Activated naive CD4-positive, alpha-beta T cell treated with anti-CD3 and anti-CD28 coated beads, Interleukin-2, amount 50 U/mL, for 72 hours (primary cell): ENCODE measurements at places on chromosomes 1 and 21. TPM values are rescaled to one million over a fixed set of nuclear protein-coding genes. Genes with fewer than 3 reads are reported as not detected.

- DNase-seq, result no peak
Observed at GRCh38 chr1:213389061-213389581, 338.1 kb downstream of the RPS6KC1 start.

- DNase-seq, result no peak
Observed at GRCh38 chr1:48848035-48848434, 71.3 kb upstream of the BEND5 start.

DNA sequence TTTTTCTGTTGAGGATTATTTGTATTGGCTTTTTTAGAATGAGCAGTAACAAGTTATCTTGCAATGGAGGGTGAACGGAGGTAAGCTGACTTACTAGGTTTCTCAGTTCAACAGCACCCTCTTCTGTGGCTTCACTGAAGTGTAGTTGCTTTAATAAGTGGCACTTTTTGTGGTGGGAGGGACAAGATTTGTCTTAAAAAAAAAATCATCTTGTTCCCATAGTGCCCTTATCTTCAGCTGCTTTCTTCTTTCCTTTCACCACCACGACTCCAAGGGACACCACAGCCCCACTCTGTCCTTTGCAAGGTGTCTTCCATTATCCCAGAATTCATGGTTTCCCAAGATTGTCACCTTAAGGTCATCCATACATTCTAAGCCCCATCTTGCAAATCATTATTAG is 92.9 kb downstream of the PIGK start:
- peak; percentile 7 for DNase-seq

DNA sequence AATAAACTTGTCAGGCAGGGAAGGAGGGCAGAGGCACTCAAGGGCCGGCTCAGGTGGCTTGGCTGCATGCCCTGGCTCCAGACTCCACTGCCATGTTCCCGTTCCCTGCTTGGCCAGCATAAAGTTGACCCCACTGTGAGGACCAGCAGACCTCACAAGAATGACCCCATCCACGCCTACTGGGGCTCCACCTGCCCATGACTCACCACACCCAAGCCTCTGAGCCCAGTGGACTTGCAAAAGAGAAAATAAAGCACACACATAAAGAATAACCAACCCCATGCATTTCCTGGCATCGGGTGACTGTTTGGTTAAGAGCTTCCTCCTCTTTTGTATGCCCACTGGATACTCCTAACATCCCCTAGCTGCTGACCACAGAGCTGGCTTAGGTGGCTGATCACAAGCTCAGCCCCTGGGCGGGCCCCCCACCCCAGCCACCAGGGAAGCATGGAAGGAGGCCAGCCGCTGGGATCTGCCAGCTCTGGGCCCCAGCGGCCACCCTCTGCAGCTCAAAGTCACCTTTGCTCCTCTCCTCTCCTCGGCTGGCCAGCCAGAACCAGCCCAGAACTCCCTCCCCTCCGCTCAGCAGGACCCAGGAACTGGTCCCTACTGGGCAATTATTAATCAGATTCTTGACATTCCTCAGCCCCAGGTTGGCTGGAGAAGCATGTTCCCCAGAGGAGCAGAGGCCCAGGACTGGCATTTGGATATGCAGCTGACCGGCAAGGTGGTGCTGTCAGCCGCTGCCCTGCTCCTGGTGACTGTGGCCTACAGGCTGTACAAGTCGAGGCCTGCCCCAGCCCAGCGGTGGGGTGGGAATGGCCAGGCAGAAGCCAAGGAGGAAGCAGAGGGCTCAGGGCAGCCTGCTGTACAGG is at the start of gene KLHDC7A:
TSS of gene KLHDC7A (plus strand) at position 616 of the 875 bp plus-strand sequence. CDS start at position 668, 52 bp downstream.
- no peak for DNase-seq

DNA sequence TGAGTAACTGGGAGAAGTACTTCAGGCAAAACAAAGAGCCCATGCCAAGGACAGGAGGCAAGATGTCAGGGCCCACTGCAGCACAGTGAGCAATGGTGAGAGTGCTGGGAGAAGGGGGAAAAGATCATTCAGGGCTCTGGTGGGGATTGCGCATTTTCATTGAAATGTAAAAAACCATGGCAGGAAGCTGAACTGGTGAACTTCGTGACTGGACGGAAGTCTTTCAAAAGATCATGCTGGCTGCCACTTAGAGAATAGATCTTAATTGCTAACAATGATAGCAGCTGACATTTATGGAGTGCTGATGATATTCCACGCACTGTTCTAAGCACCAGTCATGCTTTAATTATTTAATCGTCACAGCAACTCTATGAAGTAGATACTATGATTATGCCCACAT is 107.0 kb downstream of the TGFBR3 start:
- DNase-seq, result no peak

- no peak for DNase-seq
Observed at GRCh38 chr1:246537441-246537840, 28.6 kb downstream of the TFB2M start.

GRCh38 chr1:3454811-3455618 is 550 bp downstream of the ARHGEF16 start:
- no peak for DNase-seq

- DNase-seq, result no peak
Observed at GRCh38 chr1:59141267-59141863, 155.5 kb upstream of the FGGY start.

- no peak for DNase-seq
Observed at GRCh38 chr1:179612361-179612760, 20.7 kb downstream of the TDRD5 start.

DNA sequence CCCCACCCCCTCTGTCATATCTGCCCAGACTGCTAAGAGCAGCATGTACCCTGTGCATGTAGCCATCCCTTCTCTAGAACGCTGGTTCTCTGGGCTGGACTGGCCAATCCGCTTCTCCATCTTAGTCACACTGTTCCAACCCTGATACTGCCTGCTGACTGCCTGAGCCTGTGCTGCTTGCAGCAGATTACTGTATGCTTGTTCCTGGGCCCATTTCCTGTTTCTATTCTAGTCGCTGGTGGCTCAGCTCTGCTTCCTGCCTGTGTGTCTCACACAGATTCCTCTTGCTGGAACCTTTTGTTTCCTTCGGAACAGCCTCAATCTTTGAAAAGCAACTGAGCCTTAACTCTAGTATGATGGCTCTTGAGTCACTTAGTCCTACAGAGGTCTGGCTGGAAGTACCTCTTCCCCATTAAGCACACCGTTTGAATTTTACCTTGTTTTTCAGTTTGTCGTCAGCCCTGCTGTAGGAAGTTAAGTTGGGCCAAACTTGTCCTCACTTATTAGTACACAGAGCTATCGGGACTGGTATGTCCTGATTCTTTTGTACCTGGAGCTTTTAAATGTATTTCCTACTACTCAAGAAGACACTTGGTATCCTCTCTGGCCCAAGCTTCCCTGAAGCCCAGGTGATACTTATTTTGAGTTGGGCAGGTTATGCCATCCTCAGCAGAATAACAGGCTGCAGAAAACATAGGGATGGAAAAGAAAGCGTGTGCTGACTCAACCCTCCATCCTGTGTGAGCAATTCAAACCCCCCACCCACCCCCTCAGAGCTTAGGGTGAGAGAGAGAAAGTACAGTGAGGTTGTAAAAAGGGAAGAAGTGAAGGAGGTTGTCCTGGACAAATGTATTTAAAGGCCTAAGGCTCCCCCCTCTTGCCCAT is 43.4 kb upstream of the PIGV start:
- DNase-seq, result peak; percentile 79

DNA sequence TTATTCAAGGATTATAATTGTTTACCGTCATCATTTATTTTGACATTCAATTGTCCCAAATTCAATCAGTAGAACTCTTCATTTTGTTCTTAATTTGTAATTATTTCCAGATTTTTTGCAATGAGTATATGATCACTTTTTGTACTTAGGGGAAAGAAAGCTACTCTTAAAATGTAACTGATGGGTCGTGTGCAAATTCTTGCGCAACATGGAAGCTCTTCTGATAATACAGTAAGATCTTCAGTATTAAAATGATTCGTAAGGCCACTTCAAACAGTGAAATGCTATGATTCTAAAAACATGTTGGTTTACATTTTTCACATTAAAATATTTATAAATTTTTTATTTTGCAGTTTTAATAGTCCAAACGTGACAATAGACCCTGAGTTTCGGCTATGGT is 63.4 kb downstream of the LBR start:
- no peak for DNase-seq

GRCh38 chr1:40981691-40982448 is 2.4 kb downstream of the CTPS1 start:
- DNase-seq, result no peak

DNA sequence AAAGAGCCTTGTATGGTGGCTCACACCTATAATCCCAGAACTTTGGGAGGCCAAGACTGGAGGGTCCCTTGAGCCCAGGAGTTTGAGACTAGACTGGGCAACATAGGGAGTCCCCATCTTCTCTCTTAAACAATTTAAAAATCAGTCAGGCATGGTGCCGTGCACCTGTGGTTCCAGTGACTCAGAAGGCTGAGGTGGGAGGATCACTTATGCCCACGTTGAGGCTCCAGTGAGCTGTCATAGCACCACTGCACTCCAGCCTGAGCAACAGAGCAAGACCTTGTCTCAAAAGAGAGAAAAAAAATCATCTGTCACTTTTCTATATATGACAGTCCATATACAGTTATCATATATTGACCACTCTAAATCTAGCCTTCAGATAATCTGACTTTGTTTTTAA is 658.3 kb downstream of the LTN1 start:
- DNase-seq, result no peak

DNA sequence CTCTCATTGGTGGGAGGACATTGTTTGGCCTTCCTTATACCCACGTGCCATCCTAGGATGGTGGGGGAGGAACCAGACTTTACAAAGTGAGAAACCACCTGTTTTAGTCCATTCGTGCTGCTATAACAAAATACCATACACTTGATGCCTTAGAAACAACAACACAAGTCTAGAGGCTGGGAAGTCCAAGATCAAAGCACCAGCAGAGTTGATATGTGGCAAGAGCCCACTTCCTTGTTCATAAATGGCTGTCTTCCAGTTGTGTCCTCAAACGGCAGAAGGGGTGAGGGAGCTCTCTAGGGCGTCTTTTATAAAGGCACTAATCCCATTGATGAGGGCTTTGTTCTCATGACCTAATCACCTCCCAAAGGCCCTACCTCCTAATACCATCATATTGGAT is 31.1 kb downstream of the CAPN8 start:
- DNase-seq, result no peak

DNA sequence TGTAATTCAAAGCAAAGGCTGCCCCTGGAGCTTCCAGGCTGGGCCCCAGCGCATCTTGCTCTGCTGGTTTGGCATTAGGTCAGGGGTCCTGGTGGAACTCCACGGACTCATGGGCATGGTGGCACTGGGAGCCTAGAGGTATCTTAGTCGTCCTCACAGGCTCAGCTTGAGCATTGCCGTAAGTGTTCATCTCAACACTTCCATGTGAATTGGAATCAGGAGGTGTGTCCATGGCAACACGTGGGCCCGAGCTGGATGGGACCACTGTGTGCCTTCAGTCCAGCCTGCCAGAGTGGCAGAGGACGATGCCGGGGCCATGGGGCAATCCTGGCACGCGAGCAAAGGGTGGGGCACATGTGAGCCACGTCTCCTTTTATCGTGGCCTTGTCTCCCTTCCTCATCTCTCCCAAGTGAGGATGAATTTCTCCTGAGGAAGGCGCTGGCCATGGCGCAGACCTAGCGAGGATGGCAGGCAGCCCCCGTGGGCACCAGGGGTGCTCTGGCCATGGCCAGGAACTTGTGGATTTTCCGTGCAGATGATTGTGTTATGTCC is 47.0 kb downstream of the AGPAT3 start:
- DNase-seq, result no peak

GRCh38 chr1:182337736-182338571 is 53.6 kb downstream of the GLUL start:
- DNase-seq, result no peak

DNA sequence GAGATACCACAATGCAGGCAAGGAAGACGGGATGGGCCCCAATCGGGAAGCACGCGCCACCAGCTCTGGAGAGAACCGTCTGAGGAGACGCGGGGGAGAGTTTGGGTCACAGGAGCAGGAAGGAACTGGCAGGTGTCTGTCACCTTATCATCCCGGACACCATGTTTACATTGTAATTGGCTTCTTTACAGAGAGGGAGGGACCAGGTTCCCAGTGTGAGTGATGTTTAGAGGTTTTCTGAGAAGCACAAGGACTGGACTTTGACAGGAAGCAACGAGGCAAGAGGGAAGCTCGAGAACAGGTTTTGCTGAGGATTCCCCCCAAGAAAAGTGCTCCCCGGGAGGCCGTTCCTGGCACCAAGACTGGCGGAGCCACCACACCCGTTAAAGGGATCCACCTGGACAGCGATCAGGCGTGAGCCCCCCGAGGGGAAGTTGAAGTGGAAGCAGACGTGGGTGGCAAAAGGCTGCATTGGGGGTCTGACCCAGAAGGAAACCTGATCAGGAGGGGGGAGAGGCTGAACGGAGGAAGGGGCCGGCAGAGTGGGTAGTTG is 957 bp downstream of the EPS15 start:
- peak; percentile 48 for DNase-seq

GRCh38 chr1:58717979-58718378 is 18.1 kb upstream of the MYSM1 start:
- DNase-seq, result no peak

- DNase-seq, result no peak
Observed at GRCh38 chr1:213099682-213100399, 48.8 kb downstream of the RPS6KC1 start.

DNA sequence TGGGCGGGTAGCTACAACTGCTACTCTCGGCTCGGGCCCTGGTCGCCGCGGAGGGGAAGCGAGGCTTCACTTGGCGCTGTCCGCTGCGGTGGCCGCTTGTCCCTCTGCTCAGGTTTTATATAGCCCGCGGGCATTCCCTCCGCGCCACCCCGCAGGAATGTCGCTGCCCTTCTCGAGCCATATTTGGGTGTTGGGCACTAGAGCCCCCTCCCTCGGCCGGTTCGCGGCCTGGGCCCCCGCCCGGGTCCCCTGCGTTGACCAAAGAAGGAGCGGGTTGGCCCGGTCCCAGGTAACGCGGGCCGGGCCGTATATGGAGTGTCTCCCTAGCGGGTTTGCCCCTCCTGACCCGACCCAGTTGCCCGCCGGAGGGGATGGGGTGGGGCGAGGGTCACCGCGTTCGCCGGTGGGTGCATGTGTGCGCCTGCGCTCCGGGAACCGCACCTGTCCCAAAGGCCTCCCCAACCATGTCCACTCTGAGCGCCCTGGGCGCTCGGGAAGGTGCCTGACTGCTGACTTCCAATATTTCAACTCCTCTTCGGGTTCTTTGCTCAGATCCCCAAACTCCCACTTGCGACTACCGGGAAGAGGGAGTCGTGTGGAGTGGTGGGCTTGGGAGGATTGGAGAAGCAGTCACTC is at the start of gene ACTA1:
TSS of gene ACTA1 (minus strand) at position 90 of the 636 bp plus-strand sequence. CDS start 979 bp downstream, outside the sequence.
- DNase-seq, result no peak

Gene SLC37A1
- total RNA-seq, result 15.2 TPM

Gene CNIH3
- total RNA-seq, result 1.8 TPM

Gene TARBP1
- 49.5 TPM for total RNA-seq

Gene IVL
- not detected for total RNA-seq

Gene OR2G6
- not detected for total RNA-seq

Gene S100A14
- not detected for total RNA-seq

Gene CFHR5
- total RNA-seq, result not detected
